ENCODE measurements at places on chromosomes 3 and 15.

DNA sequence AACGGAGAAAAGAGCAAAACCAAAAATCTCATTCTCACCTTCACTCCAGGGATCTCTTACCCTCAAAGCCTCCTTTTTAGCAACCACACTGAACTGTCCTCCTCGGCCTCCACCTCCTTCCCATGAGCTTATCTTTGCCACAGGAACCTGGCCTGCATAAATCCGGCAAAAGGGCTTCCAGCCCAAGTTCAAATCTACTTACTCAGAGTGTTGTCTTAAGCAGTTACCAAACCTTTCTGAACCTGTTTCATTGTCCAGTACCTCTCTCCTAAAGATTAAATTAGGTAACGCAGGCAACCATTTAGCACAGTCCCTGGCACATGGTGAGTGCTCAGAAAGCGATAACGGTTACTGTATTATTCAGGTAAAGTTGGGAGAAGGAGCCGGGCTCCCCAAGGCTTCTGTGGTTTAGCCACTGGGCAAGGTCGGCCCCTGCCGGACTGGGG is 777 bp downstream of the CIB1 start:
- no peak for DNase-seq

GRCh38 chr3:191238321-191238817 is 39.3 kb downstream of the OSTN start:
- no peak for DNase-seq

DNA sequence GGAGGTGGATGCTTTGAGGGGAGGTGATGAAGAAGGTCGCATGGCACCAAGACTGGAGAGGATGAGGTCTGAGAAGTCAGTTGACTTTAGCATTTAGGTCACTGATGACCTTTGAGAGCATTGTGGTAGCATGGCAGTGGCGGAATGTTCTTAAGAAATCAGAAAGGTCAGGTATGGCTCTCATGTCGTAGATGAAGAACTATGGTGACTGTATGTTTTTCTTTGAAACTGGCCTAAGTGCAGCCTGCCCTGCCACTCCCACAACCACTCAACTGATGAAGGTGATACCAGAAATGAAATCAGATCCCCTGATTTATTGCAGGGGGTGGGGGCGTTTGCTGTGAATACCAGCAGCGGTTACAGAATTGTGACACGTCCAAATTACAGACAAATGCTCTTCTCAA is 102.6 kb downstream of the ITPR1 start:
- peak; percentile 6 for DNase-seq

GRCh38 chr3:124837065-124837464 is 50.1 kb downstream of the ITGB5 start:
- DNase-seq = no peak

- DNase-seq = no peak
These were observed 19.8 kb upstream of the NUDT16 start for GRCh38 chr3:131361464-131362421.

GRCh38 chr3:35500641-35501350 is 138.5 kb upstream of the ARPP21 start:
- DNase-seq = peak; percentile 25

GRCh38 chr3:61008998-61009380 is 242.3 kb downstream of the FHIT start:
- no peak for DNase-seq

DNA sequence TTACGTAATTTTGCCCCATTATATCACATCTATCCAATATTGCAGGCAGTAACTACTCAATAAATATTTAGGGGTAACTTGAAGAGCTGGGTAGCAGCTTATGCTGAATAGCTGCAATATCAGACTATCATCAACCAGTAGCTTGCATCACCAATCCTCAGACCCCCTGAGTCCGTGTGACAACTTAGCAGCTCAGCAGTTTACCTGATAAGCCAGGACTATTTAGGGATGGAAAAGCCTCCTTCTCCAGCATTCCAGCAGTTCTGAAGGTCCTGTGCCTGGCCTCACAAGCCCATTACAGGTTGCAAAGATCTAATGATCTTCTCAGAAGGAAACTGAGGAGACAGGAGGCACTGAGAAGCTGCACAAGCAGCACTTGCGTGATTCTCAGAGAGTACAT is 32.9 kb downstream of the RORA start:
- DNase-seq = no peak

Data from SJCRH30 (cell line).